Large intestine (tissue), 12 donors: ENCODE measurements at places on chromosomes 6 and 20.

GRCh38 chr20:50704971-50705370 is 13.6 kb upstream of the RIPOR3 start:
- no peak for DNase-seq
- H3K4me3 ChIP-seq = no peak overlapping the region
- H3K27me3 ChIP-seq = no peaks in the 10 kb centered on the region
- no peak overlapping the region for H3K27ac ChIP-seq

DNA sequence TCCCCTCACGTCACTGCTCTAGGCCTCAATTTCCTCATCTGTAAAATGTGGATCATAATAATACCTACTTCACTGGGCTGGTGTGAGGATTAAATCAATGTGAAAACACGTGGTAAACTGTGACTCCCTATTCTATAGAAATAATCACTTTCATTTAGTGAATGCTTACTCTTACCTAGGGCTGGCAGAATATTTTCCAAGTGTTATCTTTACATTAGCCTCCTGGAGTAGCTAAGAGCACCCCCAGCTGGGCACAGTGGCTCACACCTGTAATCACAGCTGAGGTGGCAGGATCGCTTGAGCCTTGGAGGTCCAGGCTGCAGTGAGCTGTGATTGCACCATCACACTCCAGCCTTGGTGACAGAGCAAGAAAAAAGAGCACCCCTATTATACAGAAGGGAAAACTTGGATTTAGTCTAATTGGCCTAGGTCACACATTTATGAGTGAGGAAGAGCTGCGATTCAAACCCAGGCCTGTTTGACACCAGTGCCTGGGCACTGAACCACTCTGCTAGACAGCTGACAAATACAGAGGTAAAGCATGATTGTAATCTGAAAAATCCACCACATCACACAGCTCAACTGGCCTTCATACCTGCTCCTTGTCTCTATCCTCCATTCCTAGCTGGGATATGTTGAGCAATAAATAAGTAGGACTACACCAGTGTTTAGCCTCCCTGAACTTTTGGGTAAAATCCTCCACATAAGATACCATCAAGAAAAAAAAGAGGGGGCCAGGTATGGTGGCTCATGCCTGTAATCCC is 1.4 kb upstream of the SNTA1 start:
- H3K4me3 ChIP-seq = peak overlapping the region; percentile 85
- H3K36me3 ChIP-seq = no peaks in the 10 kb centered on the region
- H3K4me1 ChIP-seq = peaks cover 20% of the 10 kb centered on the region
- DNase-seq = no peak

GRCh38 chr6:106757722-106758467 is 128.5 kb downstream of the QRSL1 start:
- no peaks in the 10 kb centered on the region for H3K4me1 ChIP-seq
- H3K4me3 ChIP-seq = no peak overlapping the region
- no peaks in the 10 kb centered on the region for H3K27me3 ChIP-seq
- H3K27ac ChIP-seq = no peak overlapping the region
- no peaks in the 10 kb centered on the region for H3K36me3 ChIP-seq

- peaks cover 3% of the 10 kb centered on the region for H3K4me1 ChIP-seq
- no peaks in the 10 kb centered on the region for H3K36me3 ChIP-seq
- no peak overlapping the region for H3K4me3 ChIP-seq
- H3K27ac ChIP-seq = no peak overlapping the region
- DNase-seq = no peak
Measured at GRCh38 chr6:37622646-37623071, 75.0 kb downstream of the MDGA1 start.

- peaks cover 9% of the 10 kb centered on the region for H3K36me3 ChIP-seq
- no peak overlapping the region for H3K4me3 ChIP-seq
- H3K27me3 ChIP-seq = no peaks in the 10 kb centered on the region
- peak overlapping the region; percentile 2 for H3K27ac ChIP-seq
- H3K4me1 ChIP-seq = peaks cover 9% of the 10 kb centered on the region
- no peak for DNase-seq
Measured at GRCh38 chr20:19947611-19948264, 69.4 kb upstream of the NAA20 start.

DNA sequence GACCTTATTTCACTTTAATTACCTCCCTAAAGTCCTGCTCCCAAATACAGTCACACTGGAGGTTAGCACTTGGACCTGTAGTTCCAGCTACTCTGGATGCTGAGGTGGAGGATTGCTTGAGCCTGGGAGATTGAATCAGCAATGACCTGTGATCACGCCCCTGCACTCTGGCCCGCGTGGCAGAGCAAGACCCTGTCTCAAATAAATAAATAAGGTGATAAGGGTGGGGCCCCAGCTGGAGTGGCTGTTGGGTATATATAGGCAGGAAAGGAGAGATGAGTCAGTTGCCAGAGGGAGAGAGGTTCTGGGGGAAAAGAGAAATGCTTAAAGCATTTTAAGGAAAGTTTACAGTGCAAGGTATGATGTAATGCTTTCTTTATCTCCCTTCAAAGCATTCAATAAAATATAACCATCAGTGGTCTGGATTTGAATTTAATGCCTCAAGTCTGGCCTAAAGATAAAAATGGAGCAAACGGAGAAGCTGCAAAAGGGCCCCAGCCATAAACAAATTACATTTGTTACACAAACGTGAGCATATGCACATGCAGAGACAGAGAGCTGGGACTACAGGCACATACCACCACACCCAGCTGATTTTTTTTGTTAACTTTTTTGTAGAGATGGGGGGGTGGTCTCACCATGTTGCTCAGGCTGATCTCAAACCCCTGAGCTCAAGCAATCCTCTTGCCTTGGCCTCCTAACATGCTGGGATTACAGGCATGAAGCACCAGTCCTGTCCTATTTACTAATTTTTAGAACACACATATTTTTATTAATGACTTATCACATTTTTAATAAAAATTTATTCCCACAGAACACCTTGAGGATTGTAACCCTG is 6.1 kb upstream of the PM20D2 start:
- no peak overlapping the region for H3K4me3 ChIP-seq
- H3K27ac ChIP-seq = no peak overlapping the region
- no peaks in the 10 kb centered on the region for H3K36me3 ChIP-seq
- peaks cover 10% of the 10 kb centered on the region for H3K4me1 ChIP-seq

DNA sequence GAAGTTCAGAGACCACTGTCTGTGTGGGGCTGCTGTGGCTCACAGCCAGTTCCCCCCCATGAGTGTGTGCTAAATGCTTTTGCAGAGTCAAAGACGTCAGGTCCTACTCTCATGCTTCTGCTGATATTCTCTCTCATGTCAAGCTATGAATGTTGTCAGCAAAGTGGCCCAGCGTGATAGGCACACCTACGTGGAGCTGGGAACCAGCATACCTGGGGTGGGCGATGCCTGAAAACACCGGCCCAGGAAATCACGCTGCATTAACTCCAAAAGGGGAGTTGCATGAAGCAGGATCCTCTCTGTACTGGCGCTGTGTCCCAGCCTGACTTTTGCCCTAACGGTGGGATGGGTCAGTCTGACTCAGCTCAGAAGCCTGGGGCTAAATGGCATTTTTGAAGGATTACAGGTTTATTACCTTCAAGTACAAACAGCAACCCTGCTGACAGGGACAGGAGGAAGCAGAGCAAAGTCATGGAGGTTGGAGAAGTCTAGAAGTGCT is 9.0 kb upstream of the MRPS10 start:
- H3K4me3 ChIP-seq = no peak overlapping the region
- H3K4me1 ChIP-seq = peaks cover 27% of the 10 kb centered on the region
- H3K27ac ChIP-seq = peak overlapping the region; percentile 80
- peaks cover 2% of the 10 kb centered on the region for H3K36me3 ChIP-seq
- peak; percentile 87 for DNase-seq
- no peaks in the 10 kb centered on the region for H3K27me3 ChIP-seq

DNA sequence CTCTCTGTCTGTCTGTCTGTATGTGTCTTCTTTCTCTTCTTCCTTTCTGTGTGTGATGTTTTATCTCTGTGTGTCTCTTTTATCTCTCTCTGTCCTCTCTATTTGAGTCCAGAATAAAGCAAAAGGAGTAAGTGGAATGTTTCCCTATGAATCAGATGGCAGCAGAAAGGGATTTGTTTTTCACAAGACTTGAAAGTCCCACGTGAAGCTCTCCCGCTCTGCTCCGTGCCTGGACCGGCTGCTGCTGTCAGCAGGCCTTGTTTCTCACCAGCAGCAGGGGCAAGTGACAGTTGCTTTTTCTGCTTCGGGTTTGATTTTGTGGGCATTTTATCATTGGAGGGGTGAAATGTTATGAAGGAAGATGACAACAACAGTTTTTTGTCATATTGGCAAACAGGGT is 212.7 kb downstream of the PACRG start:
- peaks cover 4% of the 10 kb centered on the region for H3K4me1 ChIP-seq
- no peaks in the 10 kb centered on the region for H3K27me3 ChIP-seq
- no peak overlapping the region for H3K27ac ChIP-seq

GRCh38 chr20:46928580-46929132 is 34.0 kb downstream of the EYA2 start:
- no peaks in the 10 kb centered on the region for H3K4me1 ChIP-seq
- no peak overlapping the region for H3K4me3 ChIP-seq
- H3K36me3 ChIP-seq = no peaks in the 10 kb centered on the region
- DNase-seq = no peak
- peaks cover 15% of the 10 kb centered on the region for H3K27me3 ChIP-seq
- H3K27ac ChIP-seq = no peak overlapping the region

GRCh38 chr6:12806796-12807195 is 90.2 kb downstream of the PHACTR1 start:
- H3K27me3 ChIP-seq = no peaks in the 10 kb centered on the region
- no peak overlapping the region for H3K27ac ChIP-seq
- no peak for DNase-seq

DNA sequence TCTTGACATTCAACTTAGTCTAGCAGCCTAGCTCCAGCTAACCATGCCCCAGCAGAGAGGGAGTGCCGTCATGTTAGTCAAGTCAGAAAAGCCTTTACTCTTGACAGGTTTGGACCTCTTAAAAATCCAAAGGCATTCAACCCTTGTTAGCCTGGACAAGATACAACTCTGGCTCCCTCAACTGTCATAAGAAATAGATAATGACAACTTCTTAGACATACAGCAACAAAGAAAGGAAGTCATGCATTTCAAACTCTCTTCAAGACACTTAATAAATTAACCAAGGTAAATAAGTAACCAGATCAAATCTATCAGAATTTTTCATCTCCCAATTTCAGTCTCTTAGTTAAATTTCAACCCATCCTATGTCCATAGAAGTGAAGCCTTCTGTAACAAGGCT is 22.7 kb downstream of the PTPRT start:
- H3K4me3 ChIP-seq = no peak overlapping the region
- no peak overlapping the region for H3K27ac ChIP-seq
- no peaks in the 10 kb centered on the region for H3K27me3 ChIP-seq
- no peak for DNase-seq
- H3K4me1 ChIP-seq = no peaks in the 10 kb centered on the region
- no peaks in the 10 kb centered on the region for H3K36me3 ChIP-seq

DNA sequence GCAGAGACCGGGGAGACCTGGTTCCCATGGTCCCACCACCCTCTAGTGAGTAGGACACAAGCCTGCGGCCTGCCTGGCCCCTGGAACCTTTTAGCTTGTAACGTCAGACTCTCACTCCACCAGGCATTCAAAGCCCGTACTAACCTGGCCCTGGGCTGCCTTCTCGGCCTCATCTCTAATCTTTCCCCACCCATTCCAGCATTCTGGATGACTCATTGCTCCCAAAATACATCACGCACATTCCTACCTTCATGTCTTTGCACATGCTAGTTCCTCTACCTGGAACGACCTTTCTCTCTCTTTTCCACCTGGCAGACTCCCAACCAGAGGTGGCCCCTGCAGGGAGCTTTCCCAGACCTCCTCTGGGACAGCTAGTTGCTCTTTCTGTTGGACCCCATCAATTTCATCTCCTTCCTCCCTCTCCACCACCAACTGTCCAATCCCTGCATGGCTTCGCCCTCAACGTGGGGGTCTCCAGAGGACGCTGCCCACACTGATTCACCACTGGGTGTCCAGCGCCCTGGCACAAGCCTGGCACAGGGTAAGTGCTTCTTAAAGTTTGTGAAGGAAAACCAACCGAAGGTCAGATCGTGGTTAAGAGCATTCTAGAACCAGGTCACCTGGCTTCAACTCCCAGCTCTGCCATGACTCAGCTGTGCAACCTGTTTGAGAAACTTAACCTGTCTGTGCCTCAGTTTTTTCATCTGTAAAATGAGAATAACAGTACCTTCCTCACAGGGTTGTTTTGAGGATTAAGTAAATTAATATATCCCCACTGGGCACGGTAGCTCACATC is 35.2 kb downstream of the JPH2 start:
- no peak for DNase-seq
- no peaks in the 10 kb centered on the region for H3K27me3 ChIP-seq
- H3K27ac ChIP-seq = no peak overlapping the region
- no peaks in the 10 kb centered on the region for H3K4me1 ChIP-seq

DNA sequence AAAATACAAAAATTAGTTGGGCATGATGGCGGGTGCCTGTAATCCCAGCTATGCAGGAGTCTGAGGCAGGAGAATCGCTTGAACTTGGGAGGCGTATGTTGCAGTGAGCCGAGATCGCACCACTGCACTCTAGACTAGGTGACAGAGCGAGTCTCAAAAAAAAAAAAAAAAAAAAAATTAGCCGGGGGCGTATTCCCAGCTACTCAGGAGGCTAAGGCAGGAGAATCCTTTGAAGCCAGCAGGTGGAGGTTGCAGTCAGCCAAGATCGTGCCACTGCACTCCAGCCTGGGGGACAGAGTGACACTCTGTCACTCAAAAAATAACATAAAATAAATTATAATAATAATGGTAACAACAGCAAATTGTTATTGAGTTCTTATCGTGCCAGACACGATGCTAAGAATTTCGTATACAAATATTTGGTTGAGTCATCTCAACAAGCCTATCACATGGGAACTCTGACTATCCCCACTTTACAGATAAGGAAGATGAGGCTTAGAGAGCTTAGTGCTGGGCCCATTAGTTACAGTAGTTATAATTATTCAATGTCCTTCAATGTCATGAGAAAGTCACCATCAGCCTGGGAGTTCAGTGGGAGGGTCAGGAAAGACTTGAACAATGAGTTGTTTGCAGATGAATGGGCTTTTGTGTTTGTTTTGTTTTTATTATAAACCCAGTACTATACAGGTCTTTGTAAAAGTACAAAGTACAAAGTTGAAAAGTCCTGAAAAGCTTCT is 19.4 kb downstream of the C6orf15 start:
- DNase-seq = peak; percentile 64
- no peak overlapping the region for H3K27ac ChIP-seq
- no peak overlapping the region for H3K4me3 ChIP-seq
- no peaks in the 10 kb centered on the region for H3K36me3 ChIP-seq

- no peaks in the 10 kb centered on the region for H3K27me3 ChIP-seq
- DNase-seq = no peak
- H3K27ac ChIP-seq = no peak overlapping the region
- no peak overlapping the region for H3K4me3 ChIP-seq
- H3K36me3 ChIP-seq = no peaks in the 10 kb centered on the region
Measured at GRCh38 chr20:59123678-59124255, 39.9 kb upstream of the ZNF831 start.

DNA sequence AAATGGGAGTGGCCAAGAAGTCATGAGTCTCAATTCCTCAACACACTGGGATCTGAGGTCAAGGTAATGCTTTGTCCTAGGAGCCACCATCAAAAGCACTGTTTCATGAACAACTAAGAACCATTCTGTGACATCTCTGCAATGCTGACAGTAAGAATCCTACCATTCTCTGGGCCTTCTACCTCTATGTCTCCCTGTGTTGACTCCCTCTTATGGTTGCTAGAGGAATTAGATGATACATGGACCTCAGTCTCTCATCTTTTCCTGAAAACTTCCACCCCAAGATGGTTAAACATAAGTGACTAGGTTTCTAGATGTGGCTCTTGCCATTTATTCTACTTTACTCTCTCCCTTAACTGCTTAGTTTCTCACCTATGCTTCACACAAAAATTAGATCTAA is 9.1 kb downstream of the MTRF1L start:
- peaks cover 34% of the 10 kb centered on the region for H3K36me3 ChIP-seq
- DNase-seq = no peak
